Fibroblast of the conjunctiva (primary cell): ENCODE measurements at places on chromosomes 16 and 17.

DNA sequence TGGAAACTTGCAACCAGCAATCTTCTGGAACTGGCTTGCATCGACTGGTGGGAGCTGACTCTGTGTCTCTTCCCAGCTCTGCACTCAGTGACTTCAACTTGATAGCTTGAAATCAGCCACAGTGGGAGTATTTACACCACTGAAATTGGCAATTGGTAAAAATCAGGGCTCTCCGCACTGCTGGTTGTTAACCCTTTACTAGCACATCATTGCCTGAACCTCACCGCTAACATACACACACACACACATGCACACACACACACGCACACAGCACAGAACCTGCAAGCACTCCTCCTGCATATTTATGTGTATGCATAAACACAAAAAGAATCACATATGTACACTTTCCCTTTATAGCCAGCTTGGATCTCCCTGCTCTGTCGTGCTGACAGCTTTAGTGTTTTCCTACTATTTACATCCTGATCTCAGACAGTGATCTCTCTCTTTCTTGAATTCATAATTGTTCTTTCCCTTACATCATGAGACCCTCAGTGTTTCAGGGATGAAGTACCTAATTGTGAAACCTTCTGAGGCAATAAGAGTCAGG is 7.9 kb upstream of the TMIGD1 start:
- no peak for DNase-seq

DNA sequence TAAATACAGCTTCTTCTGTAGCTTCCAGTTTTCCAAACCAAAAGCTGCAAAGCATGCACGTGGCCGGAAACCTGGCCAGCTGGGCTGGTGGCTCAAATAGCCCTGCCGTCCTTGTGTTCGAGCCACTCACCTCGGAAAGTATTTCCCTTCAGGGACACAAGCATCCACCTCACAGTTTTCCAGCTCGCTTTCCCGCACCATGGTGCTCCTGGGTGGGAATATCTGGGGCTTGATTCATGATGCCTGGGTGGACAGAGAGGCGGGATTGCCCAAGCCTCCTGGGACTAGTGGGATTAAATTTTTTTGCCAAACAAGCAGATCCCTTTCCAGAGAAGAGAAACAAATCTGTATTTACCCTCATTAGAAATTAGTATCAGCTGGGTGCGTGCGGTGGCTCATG is 7.1 kb upstream of the MVD start:
- no peak for DNase-seq

DNA sequence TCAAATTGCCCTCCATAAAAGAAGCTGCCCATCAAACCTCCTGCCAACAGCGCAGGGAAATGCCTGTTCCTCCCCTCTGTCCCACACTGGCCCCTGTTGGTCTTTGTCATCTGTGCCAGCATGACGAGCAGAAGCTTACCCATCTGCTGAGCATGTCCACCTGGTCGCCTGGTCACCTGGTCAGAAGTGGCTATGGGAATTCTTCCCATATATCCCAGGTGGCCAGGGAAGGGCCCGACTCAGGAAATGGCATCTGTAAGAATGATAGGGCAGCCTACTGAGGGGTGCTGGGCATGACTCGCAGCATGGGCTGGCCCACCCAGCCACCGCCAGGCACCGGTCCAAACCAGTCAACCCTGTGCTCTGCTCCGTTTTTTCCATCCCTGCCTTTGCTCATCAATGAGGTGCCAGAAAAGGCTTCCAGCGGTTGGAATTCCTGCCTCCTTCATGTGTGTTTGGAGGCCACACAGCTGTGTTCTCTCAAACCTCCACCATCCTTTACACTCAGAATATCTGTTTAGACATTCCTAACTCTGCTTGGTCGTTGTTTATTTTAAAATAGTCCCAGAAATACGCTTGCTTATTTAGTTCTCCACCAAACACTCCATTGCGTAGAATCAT is 145.2 kb downstream of the CLEC16A start:
- DNase-seq, result no peak

- no peak for DNase-seq
These were observed 45.1 kb upstream of the SSTR5 start for GRCh38 chr16:1027501-1027815.

DNA sequence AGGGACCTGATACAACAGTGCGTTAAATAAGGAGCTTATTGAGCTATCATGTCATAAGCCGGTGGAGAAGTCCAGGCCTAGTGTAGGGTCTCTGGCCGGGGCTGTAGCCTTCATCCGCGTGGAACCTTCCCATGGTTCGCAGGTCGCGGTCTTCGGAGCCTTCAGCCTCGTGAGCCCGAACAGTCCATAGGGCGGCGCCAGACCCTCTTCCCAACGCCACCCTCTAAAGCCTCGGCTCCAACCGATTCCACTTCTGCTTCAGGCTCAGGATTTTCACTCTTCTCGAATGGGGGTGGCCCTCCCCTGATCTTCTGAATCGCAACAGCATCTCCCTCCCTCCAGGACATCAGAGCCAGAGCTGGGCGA is 10.3 kb upstream of the BRCA1 start:
- no peak for DNase-seq

DNA sequence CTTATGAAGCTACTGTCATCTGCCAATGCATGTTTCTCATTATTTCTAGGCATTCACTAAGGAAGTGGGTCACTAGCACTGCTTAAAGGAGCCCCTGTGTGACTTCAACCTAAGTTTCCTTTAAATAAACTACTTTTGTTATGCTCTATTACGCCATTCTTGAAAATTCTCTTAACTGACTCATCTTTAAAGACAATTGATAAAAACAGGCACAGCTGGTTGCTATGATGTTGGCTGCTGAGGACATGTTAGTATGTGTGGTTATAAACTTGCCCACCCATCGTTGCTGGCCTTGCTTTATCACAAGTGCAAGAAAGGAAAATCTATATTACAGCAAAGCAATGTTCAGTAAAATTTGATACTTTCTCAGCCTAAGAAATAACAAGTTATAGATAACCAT is 75.8 kb upstream of the CNTNAP4 start:
- DNase-seq, result no peak

DNA sequence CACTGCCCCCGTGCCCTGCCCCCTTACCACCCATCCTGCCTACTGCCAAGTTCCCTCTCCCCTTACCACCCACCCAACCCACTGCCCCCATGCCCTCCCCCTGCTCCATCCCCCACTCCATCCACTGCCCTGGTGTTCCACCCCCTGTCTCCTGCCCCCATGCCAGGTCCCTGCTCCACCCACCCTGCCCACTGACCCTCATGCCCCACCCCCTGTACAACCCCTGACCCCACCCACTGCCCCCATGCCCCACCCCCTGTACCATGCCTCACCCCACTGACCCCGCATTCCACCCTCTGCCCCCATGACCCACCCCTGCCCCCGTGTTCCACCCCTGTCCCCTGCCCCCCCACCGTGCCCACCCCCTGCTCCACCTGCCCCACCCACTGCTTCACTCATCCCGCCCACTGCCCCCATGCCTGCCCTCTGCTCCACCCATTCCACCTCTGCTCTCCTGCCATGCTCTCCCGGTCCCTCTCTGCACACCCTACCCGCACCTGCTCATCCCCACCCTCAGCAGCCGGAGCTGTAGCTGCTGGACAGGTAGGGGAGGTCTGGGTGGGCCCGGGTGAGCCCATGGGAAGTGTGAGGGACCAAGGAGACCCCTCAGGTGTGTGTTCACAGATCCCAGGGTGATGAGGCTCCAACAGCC is 7.4 kb upstream of the FN3KRP start:
- DNase-seq, result no peak

DNA sequence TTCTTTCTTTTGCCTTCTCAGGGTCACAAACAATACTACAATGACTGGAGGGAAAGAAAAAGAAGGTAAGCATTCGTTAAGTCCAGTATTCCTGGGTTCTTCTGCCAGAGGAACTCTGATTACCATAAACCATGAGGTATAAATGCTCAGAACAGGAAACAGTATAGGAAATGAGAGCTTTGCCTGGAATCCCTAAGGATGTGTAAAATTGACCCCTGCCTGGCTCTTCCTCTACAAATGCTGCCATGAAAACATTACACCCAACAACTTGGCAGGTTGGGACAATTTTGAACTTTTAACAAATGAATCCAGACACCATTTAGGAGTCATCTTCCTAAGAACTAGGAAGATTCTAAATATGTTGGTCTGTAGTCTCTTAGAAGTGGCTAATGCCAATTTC is 173.8 kb downstream of the CDH11 start:
- DNase-seq, result no peak

- no peak for DNase-seq
These were observed 11.3 kb downstream of the MCRIP1 start for GRCh38 chr17:81821603-81822311.

DNA sequence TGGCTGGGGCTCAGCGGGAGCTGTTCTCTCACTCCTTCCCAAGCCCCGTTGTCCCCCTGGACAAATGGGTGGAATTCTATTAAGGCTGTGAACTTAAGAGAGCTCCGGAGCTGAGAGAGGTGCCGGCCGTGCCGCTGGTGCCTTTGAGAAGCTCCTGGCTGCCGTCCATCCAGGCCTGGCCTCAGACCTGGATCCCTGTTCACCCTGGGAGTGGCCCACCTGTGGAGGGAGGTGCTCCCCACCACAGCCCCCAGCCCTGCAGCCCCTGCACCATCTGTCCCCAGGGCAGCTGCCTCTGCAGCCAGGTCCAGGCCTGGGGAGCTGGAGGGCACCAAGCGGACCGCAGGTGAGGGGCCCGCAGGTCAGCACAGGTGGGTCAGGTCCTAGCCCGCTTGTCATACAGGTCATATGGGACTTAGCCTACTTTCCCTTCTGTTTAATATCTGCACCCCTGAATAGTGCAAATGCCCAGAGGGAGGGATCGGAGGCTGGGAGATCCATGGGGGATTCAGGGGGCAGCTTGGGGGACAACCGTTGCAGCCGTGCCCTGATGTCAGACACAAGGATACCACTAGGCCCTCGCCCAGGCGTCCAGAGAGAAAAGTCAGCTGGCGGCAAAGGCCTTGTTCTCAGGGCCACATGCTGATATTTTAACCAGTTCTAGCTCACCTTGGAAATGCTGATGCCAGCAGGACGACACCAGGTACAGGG is 15.2 kb upstream of the METRNL start:
- no peak for DNase-seq

- no peak for DNase-seq
These were observed 121.4 kb downstream of the SKAP1 start for GRCh38 chr17:48308581-48308980.

DNA sequence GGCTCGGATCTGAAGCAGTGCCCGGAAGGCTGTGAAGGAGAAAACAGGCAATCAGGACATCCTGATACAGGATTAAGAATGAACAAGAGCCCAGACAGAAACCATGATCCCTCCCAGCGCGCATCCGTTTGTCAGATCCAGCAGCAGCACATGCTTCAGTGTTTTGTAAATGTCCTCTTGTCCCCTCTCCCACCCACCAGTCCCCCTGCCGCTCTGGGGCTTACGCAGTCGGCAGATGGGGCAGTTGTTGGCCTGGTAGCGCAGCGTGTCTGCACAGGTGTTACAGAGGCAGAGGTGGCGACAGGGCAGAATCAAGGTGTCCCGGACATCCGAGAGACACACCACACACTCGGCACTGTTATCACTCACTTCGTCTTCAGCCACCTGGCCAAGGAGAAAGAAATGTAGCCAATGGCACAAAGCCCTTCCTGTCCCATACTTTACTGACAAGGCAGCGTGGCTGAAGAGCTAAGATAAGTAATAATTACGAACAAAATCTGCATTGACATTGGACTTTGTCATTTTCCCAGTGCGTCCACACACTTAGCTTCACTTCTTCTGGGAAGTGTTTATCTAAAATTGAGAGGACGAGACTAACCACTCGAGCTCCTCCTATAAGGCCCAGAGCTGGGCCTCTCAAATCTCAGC is 20.7 kb upstream of the FOXJ1 start:
- DNase-seq, result no peak

DNA sequence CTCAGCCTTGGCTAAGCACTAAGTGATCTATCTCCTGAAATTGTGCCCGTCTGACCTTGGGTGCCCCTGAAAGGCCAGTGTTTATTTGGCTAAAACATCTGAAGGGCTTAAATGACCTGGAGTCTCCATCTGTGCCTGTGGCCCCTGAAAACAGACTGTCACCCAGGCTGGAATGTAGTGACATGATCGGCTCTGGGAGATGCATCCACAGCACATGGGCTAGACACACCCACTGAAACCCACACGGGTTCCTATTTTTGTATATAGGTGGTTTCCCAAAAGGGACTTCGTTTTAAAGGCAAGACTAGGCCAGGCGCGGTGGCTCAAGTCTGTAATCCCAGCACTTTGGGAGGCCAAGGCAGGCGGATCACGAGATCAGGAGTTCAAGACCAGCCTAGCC is 13.5 kb downstream of the CEP295NL start:
- no peak for DNase-seq
